ENCODE measurements at places on chromosomes 13 and 19.

DNA sequence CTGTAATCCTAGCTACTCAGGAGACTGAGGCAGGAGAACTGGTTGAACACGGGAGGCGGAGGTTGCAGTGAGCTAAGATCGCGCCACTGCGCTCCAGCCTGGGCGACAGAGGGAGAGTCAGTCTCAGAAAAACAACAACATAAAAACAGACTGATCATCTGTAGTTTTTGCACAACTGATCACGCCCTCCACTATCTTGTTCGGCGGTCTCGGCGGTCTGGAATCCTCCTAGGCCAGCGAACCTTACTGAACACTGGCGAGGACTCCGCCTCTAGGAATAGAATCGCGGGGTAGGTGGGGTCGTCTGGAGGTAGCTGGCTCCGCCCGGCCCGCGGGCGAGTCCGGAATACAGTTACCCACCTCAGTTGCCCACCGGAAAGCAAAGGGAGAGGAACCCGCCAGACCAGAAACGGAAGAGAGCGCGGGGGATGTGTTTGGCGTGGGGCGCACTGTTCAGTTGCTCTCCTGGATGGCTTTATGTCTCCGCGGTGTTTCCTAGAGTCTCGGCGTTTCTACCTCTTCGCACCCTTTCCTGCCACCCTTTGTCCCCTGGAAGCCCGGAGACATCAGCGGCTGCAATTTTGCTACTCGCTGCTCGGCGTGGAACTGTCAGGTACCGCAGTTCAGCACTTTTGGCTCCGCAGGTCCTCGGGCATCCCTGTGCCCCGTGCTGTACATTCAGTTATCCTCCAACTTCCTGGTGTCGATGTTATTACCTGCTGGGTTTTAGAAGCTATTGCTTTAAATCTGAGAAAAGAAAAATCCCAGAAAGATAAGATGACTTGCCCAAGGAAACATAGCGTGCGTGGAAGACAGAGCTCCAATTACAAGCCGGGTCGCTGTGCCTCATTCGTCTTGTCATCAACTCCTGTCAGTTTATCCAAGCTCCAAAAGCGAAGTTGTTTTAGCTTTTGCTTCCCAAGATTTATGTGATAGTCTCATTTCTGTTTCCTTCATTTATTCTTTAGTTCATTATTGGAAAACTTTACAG lies 24.9 kb upstream of the HNRNPA1L2 start:
- DNase-seq, result peak; percentile 73

GRCh38 chr19:32652894-32653598 lies 21.9 kb downstream of the ANKRD27 start:
- DNase-seq, result no peak

DNA sequence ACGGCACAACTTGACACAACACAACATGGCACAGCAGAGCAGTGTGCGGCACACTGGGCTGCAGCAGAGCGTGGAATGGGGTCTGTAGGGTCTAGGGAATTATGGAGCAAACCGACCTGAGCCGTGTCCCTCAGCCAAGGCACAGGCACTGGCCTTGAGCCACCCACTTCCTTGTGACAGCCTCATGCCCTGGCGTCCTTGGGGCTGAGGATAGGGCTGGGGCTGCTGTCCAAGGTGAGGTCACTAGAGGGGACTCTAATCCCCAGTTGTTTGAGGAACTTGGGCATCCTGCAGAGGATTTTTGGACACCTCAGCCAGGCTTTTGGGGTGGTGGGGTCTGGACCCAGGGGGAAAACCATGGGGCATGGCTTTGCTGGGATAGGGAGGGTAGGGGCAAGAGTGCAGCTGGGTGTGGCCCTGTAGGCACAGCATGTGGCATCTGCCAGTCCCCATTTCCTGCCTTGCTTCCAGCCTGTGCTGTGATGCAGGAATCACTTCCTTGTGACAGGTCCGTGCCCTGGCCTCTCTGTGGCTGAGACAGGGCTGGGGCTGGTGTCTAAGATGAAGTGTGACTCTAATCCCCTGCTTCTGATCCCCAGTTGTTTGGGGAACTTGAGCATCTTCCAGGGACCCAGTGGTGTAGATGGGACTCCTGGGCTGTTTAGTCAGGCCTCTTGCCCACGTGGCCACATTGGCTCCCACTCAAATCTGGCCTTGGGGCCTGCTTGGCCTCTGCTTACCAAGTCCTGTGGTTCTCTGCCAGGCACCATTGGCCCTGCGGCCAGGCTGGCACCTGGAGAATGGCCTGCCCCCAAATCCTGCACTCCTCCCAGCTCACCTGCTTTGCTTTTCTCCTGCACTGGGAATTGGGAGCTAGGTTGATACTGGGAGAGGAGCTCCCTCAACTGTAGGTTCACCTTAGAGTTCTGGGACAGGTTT lies 78.5 kb downstream of the SCGB2B2 start:
- no peak for DNase-seq

DNA sequence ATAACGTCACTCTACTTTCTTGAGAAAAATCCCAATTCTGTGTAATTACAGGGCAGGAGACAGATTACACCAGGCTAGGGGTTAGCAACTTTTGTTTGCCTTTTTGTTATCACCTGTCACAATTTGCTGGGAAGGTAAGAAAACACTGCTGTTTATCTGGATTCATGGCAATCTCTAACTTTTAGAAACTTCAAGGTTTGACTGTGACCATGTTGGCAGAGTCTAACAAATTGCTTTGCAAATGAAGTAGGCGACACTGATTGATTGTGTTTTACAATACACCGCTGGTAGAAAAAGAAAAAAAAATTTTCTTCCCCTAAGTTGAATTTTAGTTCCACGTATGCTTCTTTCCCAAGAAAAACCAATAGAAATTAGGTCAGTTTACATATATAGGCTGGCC lies 10.4 kb upstream of the PDX1 start:
- DNase-seq, result no peak

DNA sequence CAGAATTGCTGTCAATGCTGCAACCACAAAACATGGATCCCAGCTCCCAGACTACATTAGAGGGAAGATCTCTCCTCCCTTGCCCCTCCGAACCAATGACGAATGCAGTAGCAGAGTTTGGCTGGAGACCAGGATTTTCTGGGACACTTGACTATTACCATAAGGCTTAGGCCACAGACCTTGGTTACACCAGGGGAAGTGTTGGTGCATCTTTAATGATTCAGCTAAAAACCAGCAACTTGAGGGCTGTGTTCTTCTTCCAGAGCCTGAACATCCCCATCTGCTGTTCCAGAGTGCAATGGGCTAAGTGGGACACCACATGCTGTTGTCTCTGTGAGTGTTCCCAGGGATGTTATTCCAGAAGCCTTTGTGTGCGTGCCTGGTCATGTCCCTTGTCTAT lies 528.2 kb downstream of the LMO7 start:
- no peak for DNase-seq

DNA sequence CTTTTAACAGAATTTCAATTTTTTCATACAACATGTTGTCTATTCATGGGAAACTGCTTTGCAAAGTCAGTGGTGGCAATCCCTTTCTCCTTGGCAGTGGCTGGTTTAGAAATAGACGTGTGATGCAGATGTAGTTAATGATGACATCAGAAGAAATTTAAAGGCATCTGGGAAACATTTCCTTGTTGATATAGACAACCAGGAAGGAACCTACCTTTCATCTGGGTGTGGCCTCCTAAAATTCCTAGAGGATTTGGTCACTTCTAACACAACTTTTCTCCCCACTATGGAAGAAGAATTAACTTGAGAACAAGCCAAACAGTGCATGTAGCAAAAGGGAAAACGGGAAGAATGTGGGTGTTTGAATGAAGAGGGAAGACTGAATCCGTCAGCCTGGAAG lies 102.8 kb downstream of the EFNB2 start:
- DNase-seq, result no peak

DNA sequence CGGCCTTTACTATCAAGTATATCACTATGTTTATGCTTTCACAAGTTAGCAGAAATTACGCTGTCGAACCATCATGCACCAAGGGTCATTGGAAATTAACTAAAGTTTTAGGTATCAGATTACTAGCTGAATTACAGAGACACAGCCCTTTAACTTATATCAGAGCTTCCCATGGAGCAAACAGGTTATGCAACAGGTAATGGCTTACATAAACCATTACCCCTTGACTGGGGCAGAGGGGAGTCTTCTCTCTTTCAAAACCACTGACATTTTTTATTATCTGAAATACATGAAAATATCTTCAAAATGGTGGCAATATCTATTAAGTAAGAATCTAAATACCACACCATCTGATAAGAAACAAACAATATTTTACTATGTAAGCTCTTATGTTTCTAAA lies 1692.9 kb upstream of the SLC10A2 start:
- no peak for DNase-seq

GRCh38 chr13:95516021-95516420 lies 36.5 kb upstream of the CLDN10 start:
- DNase-seq, result no peak

GRCh38 chr13:44967704-44968433 lies 21.4 kb downstream of the NUFIP1 start:
- no peak for DNase-seq

GRCh38 chr13:91397595-91397994 lies 826 bp upstream of the GPC5 start:
- no peak for DNase-seq

GRCh38 chr13:88862095-88862620 lies 1191.0 kb downstream of the SLITRK5 start:
- DNase-seq, result no peak

GRCh38 chr13:21218351-21219035 lies 42.0 kb downstream of the MRPL57 start:
- DNase-seq, result peak; percentile 12

GRCh38 chr19:48858984-48859710 lies 9.3 kb downstream of the PLEKHA4 start:
- peak; percentile 82 for DNase-seq

GRCh38 chr13:103097366-103097928 lies 31.2 kb upstream of the SLC10A2 start:
- no peak for DNase-seq

GRCh38 chr19:49585023-49585422 lies 3.9 kb downstream of the PRRG2 start:
- DNase-seq, result no peak

DNA sequence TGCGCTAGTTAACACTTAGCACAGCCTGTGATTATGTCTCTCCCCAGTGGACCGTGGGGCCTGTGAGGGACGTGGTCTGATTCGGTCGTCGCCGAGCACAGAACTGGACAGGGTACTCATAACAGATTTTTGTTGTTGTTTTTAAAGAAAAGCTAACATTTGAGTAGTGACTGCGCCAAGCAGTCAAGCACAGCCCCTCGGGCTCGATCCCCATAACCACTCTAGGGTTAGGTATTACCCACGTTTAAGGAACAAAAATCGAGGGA lies 805 bp upstream of the PTOV1 start:
- no peak for DNase-seq

DNA sequence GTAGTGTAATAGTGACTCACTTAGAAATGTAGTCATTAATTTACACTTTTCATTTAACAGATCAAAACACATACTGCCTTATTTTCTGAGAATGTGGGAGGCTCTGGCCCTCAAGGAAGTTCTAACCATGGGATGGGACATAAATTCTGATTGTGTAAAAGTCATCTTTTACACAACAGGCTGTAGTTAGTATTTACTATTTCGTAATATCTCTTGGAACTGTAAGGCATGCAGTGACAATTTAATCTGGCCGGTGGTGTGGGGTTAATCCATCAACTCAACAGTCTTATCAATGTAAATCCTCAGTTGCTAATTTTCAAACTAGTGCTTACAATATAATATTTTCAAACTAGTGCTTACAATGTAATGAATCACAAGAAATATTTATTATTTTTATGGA lies 1599.2 kb downstream of the EFNB2 start:
- DNase-seq, result no peak

- no peak for DNase-seq
Observed at GRCh38 chr13:28499609-28500008, 4.7 kb upstream of the FLT1 start.

- no peak for DNase-seq
Observed at GRCh38 chr13:72728290-72728605, 525 bp downstream of the BORA start.

DNA sequence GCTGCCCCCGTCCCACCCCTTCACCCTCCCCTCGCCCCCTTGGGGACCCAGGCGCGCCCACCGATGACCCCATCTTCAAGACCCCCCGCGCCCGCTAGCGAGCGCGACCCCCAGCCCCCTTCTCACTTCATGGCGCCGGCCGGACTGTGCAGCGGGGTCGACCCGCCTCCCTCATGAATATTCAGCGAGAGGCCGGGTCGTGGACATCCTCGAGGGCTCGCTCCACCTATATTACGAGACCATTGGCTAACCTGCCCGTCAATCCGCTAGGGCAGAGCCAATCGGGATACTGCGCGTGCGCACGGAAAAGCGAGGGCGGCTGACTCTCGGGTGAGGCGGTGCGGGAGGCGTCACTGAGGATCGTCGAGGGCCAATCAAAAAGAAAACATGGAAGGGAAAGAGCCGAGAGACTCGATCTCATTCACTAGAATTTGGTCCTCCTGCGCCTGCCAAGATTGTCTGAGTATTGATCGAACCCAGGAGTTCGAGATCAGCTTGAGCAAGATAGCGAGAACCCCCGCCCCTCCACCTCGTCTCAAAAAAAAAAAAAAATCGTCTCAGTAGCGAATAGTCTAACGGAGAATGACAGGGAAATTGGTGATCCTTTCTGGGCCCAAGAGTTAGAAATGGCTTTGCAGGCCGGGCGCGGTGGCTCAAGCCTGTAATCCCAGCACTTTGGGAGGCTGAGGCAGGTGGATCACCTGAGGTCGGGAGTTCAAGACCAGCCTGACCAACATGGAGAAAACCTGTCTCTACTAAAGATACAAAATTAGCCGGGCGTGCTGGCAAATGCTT lies at the start of gene ERCC2:
ERCC2 (minus strand) TSS at position 164 of the 795 bp plus-strand sequence; CDS start at position 131, 33 bp downstream.
- peak; percentile 100 for DNase-seq

Measured in activated naive CD4-positive, alpha-beta T cell treated with anti-CD3 and anti-CD28 coated beads, Interleukin-2, amount 50 U/mL, for 72 hours (primary cell).